ENCODE measurements at places on chromosomes 11 and 22.
A peak's percentile ranks its signal among the peaks of the same experiment; 100 is the strongest.

DNA sequence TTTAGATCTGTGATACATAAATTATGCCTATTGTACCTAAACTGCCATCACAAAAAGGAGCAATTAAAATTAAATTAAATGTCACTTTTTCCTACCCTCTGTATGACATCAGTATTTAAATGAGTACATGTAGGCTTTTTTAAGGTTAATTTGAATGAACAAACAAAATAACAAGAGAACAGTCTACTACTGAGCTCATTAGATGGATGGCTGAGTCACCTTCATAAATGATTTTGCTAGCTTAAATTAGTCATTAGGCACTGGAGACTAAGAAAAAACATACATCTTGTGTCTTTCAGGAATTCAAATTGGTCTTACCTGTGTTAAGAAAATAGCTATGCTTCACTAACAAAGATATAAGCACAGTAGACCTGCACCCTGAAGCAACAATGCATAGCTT, 153.6 kb downstream of the RCN1 start:
- DNase-seq: no peak

- DNase-seq: no peak
Measured at GRCh38 chr11:28529046-28529445, 420.9 kb downstream of the METTL15 start.

GRCh38 chr22:24826710-24827285, 20.8 kb downstream of the SGSM1 start:
- DNase-seq: no peak

DNA sequence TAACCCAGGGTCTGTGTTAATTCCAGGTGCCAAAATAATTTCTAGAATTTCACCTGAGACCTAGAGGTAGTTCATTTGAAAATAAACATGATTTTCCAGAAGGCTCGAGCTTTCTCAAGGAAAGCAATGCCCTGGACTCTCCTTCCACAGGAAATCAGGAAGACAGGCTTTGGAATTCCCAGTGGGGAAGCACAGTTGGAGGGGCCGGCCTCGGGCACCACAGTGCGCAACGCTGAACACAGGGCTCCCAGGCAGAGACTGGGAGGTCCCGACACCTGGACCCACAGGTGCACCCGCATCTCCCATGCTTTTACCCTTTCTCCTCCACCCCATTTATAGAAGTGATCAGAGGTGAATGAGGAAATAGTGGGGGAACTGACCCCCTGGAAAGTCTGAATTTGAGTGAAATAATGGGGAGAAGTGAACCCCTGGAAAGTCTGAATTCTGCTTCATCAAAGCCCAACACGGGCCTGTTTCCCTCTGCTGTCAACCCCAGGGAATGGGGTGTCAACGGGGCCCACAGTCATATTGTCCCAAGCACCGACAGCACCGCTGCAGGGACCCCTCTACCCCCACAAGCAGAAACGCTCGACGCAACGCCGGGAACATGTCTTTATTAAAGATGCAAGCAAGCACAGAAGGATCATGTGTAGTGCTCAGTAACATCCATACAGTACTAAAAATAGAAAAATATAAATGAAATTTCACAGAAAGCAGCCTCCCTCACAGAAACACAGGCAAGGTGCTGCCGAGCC, 12.0 kb upstream of the EFCAB6 start:
- DNase-seq: no peak

GRCh38 chr11:128735935-128736605, 42.2 kb downstream of the FLI1 start:
- no peak for DNase-seq

DNA sequence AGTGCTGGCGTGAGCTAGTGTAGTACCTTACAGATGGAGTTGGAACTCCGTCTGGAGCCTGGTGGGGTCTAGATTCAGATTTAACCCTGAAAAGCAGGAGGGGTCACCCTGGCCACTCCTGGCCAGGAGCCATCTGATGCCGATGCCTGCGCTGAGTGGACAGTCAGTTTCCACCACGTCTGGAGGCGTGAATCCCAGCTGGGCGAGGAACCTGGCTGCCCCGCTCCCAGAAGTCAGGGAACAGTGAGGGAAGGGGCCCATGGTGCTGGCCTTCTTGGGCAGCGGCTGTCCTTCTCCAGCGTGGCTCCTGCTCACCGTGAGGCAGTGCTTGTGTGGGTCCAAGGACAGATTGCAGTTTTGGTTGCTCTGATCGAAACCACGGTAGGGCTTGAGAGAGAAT, 76.3 kb downstream of the PARVB start:
- no peak for DNase-seq

DNA sequence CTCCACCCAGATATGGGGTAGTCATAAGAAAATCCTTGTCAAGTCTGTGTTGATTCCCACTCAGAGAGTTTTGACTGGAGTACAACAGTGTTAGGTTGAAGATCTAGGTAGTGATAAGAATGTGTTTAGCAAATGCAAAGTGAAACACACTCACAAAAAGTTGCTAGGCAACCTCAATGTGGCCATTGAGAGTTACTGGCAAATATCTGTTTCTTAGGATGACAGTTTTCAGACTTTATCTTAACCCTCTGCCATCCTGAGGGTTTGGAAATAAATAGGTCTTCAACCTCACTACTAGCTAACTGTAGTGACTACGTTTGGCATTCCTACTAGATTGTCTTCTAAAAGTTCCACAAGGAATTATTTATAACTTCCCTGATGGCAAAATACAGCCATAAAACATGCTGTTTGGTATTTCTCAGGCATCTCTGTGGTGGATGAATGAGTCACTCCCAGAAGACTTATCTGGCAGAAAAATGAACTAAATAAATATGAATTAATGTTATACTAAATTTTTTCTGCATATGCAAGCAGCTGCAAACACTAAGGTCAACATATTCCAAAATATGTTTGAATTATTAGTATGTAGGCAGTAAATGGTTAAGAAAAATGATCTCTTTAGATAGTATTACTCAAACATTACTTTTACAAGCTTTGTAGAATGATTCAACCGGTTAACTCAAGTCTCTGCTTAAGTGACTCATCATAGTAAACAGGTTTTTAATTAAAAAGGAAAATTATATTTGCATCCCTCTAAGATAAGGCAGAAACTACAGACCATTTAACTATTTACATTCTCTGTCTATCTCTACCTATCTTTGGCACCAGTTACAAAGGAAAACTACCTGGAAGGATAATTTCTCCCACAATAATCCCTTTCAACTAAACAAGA, 17.1 kb upstream of the SYTL2 start:
- DNase-seq: peak; percentile 54

GRCh38 chr22:23053051-23053707, 17.1 kb upstream of the GNAZ start:
- DNase-seq: no peak

DNA sequence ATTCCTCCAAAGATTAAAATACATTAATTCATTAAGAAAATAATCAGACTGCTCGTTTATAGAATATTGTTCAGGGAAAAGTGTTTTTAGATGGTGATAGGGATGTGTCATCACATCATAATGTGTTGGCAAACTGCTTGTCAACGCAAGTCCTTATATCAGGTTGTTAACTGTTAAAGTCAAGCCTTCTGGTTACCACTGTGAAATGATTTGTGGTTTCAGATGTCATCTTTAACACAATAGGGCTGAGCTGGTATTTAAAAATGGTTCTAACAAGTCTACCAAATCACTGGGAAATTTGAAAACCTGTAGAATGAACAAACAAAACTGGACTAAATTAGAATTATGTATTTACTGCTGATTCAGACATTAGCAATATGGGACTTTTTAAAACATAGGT, 2.4 kb upstream of the MMP13 start:
- no peak for DNase-seq

DNA sequence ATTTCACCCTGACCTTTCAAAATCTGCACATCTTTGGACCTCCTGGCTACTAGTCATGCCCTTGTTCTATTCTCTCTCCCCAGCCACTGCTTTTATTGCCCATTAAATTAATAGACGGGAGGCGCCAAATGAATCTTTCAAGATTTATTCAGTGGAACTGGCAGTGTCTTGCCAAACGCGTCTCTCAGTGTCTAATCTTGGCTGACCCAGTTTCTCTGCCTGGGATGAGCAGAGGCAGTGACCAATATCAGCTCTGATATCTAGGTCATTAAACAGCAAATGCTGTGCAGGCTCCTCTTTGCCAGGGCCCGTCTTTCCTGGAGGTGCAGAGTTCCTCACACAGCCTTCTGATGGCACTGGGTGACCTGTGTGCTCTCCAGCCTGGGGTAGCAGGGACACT, 74.0 kb downstream of the TRAF6 start:
- DNase-seq: no peak

DNA sequence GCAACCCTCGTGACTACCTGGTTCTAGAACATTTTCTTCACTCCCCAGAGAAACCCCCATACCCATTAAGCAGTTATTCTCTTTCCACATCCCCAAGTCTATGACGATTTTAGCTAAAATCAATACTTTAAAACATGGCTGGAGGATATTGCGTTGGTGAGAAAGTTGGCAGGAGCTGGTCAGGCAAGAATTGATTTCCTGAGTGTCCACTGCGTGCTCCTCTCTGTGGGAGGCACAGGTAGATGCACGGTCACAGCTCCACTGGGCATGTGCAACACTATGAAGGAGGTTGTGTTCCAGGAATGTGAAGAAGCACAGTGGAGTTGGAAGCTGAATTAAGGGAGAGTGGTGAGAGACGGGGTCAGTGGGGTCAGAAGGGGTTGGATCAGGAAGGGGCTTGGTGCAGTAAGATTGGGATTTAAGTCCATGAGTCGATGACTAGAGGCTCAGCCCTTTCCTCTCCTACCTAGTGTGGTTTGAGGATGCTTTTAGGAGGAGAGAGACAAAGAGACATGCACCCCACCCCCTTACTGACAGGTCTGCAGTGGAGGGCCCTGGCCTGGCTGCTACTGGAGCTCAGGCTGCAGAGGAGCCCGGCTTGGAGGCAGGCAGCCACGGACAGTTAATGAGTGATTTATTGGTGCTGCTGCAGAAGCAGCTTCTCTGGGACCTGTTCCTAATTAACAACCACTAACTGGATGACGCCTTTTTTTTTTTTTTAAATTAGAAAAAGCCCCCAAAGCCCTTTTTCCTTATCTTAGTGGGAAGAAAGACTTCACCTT, 395.6 kb downstream of the TENM4 start:
- no peak for DNase-seq

Data from SW480 (cell line).